ENCODE measurements at places on chromosomes 11 and 22.

DNA sequence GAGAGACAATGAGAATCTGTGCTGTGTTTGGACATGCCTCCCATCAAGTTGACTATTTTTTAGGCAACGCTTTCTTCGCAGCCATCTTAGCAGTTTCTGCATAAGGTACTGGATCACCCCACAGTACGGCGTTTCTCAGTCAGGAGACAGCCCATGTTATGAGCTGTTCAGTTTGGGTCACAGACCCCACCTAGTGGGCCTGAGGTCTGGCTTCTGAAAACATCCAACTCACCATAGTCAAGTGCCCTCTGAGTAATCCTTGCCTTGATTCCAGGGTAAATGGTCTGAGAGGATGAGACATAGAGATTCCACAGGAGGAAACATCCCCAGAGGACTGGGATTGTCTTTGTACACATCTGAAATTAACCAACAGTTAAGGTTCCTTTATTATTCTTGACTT is 7.2 kb downstream of the BPIFC start:
- DNase-seq: no peak

DNA sequence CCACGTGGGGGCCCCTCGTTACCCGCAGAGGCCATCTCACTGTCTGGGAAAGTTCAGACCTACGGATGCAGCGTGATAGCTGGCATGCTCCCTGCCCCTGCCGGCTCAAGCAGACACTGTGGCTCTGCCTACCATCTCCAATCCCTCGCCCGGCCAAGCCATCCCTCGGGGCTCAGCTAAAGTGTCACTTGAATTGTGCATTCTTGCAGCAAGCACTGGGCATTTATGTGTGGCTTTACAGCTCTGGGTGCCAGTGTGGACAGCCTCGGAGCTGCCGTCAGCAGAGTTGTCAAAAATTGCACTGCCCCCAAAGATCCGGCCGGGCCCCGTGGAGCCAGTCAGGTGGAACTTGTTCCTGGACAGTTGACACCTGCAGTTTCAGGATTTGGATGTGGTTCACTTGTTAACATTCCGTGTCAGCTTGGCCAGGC is 75.0 kb upstream of the FGF3 start:
- DNase-seq: no peak

- peak; percentile 59 for DNase-seq
Measured at GRCh38 chr11:47233989-47234668, 14.5 kb downstream of the ACP2 start.

- DNase-seq: no peak
Measured at GRCh38 chr11:66219846-66220565, 48.4 kb upstream of the RAB1B start.

DNA sequence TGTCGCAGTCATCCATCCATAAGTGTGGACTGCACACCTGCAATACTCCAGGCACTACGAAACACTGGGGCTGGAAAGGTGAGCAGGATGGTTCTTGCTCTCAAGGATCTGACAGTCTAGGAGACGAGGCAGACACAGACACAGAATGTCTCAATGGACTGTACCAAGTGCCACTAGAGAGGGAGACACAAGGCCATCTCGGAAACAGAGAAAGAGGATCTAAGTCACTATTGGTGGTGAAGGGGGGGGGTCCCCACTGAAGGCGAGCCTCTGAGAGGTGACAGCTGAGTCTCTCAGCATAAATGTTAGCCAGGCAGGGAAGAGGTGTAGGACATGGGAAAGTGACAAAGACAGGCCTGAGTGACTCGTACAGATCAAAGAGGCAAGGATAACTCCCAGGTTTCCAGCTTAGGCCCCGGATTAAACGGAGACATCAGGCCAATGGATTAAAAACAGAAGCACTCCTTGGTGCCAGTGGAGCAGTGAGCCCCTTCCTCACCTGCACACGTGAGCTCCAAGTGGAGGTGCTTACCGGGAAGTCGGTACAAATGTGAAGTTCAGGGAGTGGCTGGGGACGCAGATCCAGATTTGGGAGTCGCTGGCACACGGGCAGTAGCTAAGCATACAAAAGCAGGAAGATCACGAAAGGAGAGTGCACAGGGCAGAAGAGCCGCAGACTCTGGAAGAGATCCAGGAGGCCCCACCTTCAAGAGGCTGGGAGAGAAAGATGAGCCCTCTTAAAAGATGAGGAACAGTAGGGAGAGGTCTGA is 117.2 kb downstream of the MICAL3 start:
- no peak for DNase-seq
